ENCODE measurements at places on chromosomes 3 and 15. TPM values are rescaled to one million over a fixed set of nuclear protein-coding genes. Genes with fewer than 3 reads are reported as not detected.

The SLC15A2 gene
- polyA plus RNA-seq, result 0.76 TPM

The FBXL22 gene
- polyA plus RNA-seq, result 0.07 TPM

The PRR20G gene
- 0.20 TPM for polyA plus RNA-seq

The LRTM1 gene
- polyA plus RNA-seq, result not detected

The SLC24A5 gene
- not detected for polyA plus RNA-seq
